Epithelial cell of prostate (primary cell): ENCODE measurements at places on chromosomes 4 and X.
A peak's percentile ranks its signal among the peaks of the same experiment; 100 is the strongest.

- no peak for DNase-seq
Measured at GRCh38 chrX:134999469-134999868, 8.7 kb downstream of the SMIM10 start.

GRCh38 chrX:72475952-72476668 lies 96.5 kb downstream of the HDAC8 start:
- DNase-seq, result no peak

DNA sequence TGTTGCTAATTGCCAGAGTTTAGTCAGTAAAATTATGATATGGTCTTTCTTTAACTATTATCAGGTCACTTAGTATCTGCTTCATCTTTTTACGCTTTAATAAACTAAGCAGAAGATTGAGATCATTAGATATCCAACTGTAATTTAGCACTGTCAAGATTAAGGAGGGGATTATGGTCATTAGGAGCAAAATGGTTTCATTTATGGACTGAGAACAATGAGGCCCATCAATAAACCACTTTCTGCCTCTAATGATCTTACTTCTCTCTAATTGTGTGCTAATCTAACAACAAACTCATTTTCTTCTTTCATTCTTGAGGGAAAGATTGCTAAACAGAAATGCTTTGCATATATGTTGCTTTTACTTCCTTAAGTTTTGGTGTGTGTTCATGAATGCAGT lies 340.4 kb downstream of the RPA4 start:
- DNase-seq, result no peak

- DNase-seq, result no peak
Measured at GRCh38 chr4:147518086-147518485, 37.2 kb downstream of the EDNRA start.

DNA sequence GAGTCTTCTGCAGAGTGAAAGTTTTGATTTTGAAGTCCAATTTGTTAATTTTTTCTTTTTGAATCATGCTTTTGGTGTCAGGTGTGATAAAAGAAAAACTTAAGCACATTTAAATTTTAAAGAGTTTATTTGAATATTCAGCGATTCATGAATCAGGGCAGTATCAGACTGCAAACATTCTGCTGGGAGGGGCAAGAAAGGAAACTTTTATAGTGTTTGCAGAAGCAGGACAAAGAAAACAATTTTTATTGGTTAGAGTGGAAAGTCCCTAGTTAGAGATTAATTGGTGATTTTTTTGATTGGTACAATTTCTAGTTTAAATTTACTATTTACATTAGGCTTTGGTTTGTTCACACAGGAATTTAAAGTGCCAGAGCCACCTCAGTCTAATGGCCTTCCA lies 1.5 kb upstream of the DIPK2B start:
- DNase-seq, result no peak

- no peak for DNase-seq
Measured at GRCh38 chr4:90786602-90787001, 659.4 kb downstream of the CCSER1 start.

GRCh38 chr4:152780267-152780778 lies 569 bp downstream of the ARFIP1 start:
- no peak for DNase-seq

DNA sequence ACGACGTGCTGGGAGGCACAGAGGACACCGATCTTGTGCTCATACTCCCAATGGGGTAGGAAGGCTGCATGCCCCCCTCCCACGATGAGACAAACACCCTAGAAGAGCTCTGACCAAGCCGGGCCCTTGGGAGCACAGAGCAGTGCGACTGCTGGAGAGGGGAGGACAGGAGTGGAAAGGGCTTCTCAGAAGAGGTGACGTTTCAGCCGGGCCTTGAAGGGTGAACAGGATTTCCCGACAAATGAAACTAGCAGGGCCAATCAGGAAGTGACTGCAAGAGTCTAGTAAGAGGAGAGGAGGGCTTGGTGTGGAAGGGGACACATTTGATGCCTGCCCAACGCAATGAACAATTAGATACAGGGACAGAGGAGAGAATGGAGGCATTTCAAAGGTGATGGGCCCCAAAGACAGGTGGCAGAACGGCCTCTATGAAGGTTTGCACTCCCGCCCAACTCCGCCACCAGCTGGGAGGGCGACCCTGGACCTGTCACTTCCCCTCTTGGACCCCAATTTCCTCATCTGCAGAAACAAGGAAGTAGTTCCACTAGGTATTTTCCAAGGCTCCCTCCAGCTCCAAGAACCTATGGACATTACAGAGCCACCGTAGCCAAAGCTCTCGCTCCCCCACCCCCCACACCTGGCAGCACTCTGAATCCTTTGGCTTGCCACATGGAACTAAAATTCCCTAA lies 3.9 kb downstream of the HCFC1 start:
- DNase-seq, result no peak

DNA sequence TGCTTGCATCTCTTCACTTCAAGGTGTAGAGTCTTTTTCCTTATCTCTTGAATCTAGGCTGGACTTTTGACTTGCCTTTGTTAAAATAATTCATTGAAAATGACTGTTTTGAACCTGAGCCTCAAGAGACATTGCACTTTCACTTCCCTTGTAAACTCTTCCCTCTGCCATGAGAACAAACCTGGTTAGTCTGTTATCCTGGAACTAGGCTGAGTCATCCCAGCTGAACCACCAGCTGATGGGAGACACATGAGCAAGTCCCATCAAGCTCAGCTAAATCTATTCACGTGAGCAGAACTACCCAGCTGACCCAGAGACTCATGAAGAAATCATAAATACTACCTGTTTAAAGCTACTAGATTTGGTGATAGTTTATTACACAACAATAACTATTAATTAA lies 202.3 kb upstream of the CENPE start:
- DNase-seq, result peak; percentile 85

DNA sequence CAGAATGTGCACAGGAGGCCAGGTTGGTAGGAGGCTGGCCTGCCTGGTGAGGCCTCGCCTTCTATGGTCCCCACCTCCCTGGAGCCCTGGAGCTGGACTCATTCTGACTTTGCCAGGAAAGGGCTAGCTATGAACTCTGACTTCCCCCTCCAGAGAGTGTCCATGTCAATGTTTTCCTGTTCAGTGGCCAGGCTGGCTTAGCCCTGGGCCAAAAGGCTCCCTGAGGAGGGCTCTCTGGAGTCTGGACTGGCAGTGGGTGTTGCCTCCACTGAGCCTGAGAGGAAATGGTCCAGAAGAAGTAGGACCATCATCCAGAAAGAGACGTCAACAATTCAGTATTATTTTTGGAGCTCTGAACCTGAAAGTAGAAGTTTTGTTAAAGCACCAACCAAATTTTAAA lies 178.7 kb downstream of the CHIC2 start:
- no peak for DNase-seq

DNA sequence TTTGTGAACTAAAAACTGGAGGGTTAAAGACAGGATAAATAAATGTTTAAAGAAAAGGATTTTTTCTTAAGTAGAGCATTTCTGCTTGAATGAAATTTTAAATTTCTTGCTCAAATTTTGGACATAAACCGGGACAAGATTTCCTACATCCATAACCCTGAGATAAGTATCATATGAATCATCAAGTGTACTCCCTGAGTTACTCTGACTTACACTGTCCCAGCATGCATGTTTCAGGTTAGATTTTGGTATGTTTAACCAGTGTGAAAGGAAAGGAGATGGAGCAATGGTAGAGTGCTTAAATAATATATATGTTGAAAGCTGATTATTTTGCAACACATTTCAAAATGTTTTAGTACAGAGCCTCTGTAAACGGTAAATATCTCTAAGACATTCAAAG lies 175.2 kb downstream of the ADGRL3 start:
- no peak for DNase-seq

GRCh38 chr4:73919691-73920090 lies 50.5 kb downstream of the CXCL1 start:
- no peak for DNase-seq

DNA sequence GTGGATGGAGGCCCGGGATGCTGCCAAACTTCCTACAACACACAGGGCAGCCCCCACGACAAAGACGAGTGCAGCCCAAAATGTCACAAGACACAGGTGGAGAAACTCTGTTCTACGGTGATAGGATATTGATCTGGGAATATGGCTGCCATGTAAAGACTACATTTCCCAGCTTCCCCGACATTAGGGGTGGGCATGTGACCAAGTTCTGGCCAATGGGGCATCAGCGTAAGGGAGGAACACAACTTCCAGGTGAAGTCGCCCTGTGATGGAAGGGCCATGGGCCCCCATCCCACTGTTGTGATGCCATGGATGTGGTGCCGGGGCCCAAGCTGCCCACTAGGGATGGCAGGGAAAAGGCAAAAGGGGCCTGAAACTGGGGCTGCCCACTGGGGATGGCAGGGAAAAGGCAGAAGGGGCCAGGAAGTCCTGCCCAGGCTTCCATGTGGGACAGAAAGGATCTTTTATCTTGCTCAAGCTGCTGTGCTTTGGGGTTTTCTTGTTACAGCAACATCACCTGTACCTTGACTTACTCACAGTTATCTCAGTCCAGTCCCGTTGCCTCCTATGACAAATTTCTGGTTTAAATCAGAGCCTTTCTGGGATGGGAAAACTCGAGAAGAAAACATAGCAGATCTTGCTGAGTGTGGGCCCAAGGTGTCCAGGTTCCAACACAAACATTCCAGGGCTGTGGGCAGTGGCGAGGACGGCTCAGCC lies 9.7 kb upstream of the ADRA2C start:
- DNase-seq, result no peak

GRCh38 chr4:140097572-140097971 lies 56.4 kb downstream of the MAML3 start:
- DNase-seq, result no peak

DNA sequence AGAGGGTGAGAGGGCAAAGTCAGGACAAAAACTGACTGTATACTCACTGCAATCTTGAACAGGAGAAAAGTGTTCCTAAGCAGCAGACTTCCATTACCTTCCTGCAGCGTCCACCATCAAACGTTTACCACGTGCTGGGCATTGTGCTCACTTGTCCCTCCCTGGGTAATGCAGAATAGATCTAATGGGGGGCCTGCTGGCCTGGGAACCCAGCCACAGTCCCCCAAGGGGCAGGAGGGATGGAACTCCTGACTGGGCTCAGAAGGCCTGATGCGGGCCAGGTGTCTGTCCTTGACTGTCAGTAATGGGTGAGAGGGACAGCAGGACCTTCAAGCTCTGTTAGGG lies 37.6 kb upstream of the FAM156A start:
- DNase-seq, result no peak

- no peak for DNase-seq
Measured at GRCh38 chr4:53813998-53814397, 222.7 kb upstream of the LNX1 start.

DNA sequence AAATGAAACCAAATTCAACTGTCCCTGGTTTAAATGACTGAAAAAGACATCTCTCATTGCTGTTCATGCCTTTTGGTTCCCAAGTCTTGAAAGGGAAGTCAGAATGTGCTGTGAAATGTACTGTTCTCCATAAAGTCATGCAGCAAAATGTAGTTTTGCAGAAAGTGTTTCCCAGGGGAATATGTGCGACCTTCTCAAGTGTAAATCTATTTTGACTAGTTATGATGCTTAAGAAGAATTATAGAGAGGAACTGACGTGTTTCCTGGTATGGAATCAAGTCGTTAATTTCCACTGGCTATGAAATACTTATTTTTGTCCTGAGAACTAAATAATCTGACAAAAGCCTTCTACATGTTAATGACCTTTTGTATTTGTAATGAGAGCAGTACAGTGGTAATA lies 223.1 kb downstream of the CLCN4 start:
- no peak for DNase-seq

GRCh38 chrX:24204958-24205357 lies 55.4 kb downstream of the ZFX start:
- DNase-seq, result no peak

GRCh38 chr4:16745887-16746286 lies 152.6 kb downstream of the LDB2 start:
- no peak for DNase-seq
